Hepatocyte (in vitro differentiated cells): ENCODE measurements at places on chromosomes 2 and 18.
A peak's percentile ranks its signal among the peaks of the same experiment; 100 is the strongest.

GRCh38 chr2:110679865-110680264 is 2.0 kb upstream of the BUB1 start:
- no peak for DNase-seq

GRCh38 chr2:222912117-222912516 is 51.3 kb downstream of the ACSL3 start:
- DNase-seq = no peak

DNA sequence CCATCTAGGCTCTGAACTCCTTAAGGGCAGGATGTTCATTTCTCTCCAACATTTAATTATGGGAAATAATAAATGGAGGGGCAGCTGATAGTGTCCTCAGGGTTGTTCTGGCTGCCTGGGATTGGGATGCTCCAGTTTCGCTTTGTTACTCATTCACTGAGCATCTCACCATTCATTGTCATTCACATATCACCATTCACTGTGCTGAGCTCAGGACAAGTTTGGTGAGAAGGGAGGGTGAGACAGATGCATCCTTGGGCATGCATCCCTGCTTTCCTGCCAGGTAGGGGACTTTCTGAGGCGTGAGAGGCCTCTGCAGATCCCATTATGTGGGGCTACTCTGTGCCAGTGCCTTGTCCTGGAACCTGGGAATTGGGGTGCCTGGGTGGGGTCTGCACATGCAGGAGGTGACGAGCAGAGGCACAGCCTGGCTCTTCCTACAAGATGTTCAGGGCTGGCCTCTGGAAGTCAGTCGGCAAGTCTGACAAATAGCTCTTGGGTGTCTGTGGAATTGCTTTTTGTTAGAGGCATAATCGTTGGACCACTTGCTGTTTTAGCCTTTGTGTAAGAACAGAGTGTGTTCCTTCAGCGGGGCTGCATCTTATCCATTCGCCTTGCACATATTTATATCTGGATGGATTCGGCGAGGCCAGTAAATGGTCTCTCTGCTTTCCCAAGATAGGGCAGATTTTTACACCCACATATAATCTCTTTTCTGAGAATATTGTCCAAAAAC is 323.2 kb upstream of the THSD7B start:
- DNase-seq = no peak

- no peak for DNase-seq
These were observed 3.3 kb downstream of the INPP5D start for GRCh38 chr2:233063269-233063975.

DNA sequence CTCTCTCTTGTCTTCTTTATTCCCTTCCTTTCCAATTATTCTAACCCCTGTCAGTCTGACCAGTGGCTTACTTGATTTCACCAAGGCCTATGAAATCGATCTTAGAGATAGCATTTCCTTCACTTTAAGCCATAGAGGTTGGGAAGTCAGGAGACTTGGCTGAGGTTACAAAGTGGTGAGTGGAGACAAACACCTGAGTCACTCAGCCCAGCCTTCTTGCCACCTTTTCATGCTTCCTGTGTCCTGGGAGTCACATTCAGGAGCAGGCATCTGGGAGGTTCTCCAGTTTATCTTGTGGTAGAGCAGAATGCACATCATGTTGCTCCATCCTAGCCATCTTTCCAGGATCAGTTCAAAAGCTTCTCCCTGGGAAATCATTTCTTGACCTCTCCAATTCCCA is 59.1 kb downstream of the VSNL1 start:
- DNase-seq = no peak

GRCh38 chr18:80178935-80179818 is 68.1 kb downstream of the PARD6G start:
- DNase-seq = no peak

- peak; percentile 47 for DNase-seq
These were observed 31.6 kb downstream of the MARCO start for GRCh38 chr2:118973542-118973951.

DNA sequence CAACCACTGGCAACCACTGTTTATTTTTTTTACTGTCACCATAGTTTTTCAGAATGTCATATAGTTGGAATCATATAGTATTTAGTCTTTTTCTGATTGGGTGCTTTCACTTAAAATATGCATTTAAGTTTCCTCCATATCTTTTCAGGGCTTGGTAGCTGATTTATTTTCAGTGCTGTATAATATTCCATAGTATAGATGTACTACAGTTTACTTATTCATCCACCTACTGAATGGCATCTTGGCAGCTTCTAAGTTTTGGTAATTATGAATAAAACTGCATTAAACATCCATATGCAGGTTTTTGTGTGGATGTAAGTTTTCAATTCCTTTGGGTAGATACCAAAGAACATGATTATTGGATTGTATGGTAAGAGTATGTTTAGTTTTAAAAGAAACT is 23.0 kb downstream of the CFAP221 start:
- no peak for DNase-seq

- peak; percentile 34 for DNase-seq
These were observed 992 bp downstream of the TSHZ1 start for GRCh38 chr18:75211626-75211952.

DNA sequence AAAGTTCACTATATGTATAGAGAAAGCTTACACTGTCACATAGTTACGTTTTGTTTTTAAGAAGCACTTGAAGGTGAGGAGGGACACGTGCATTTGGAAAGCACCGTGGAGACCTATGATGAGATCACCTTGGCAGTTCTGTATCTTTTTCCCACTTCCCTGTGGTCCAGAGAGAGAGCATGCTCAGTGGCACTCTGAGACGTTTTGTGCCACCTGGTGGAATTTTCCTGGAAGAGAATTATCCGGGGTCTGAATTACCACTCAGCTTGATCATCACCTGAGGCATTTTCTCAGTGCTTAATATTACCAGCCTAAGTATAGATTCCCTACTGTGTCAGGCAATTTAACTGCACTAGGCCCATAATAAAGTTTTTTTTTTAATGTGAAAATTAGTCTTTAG is 469.4 kb upstream of the SMIM21 start:
- DNase-seq = peak; percentile 64

DNA sequence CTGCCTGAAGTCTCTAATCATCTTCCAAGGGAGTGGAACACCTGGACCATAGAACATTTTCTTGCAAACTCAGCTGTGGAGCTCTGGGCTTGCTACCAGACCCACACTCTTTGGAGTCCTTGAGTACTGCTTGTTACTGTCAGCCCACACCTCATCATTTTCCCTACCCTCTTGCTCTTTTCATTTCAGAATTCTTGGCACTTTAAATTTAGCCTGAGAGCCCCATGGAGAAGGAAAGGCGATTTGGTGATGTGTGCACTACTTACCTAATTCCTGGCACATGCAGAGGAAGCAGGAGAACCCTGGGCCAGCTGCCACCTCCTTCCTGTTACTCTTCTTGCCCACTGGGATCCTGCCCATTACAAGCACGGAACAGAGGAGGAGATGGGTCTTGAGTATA is 31.7 kb downstream of the TMEM178A start:
- no peak for DNase-seq

GRCh38 chr2:119517433-119517832 is 6.8 kb downstream of the SCTR start:
- DNase-seq = peak; percentile 75

GRCh38 chr2:2226326-2226725 is 104.7 kb downstream of the MYT1L start:
- no peak for DNase-seq

- no peak for DNase-seq
These were observed 107.9 kb downstream of the ALPK2 start for GRCh38 chr18:58520969-58521368.

- DNase-seq = no peak
These were observed 37.3 kb downstream of the PTCD3 start for GRCh38 chr2:86143307-86143706.

DNA sequence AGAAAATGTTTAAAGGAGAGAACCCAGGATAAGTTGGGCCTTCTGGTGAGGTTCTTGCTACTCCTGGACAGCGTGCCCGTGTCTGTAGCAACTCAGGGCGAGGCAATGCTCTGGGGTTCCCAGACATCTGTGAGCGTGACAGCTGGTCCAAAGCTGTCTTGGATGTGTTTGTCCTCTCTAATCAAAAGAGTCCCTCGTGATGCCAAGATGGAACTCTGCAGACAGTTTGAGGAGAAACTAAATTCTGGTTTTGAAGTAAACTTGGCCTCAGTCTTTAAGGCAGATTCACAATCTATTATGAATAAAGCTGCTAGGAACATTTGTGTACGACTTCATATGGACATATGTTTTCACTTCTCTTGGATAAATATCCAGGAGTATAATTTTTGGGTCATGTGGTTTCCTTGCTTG is 47.3 kb downstream of the TMEM17 start:
- DNase-seq = no peak

GRCh38 chr2:68196120-68196716 is 38.5 kb downstream of the PNO1 start:
- DNase-seq = peak; percentile 40

DNA sequence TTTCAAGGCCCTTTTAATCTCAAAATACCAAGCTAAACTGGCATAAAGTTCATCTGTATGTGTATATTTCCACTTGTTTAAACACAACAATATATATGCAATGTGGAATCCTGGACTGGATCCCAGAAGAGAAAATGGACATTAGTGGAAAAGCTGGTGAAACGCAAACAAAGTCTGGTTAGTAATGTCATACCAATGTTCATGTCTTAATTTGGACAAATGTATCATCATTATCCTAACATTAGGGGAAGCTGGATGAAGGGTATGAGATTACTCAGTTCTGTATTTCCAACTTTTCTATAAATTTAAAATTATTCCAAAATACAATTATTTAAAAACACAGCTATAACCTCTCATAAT is 3.8 kb downstream of the SP3 start:
- DNase-seq = no peak

- no peak for DNase-seq
These were observed 272.7 kb upstream of the FSHR start for GRCh38 chr2:49426996-49427395.

DNA sequence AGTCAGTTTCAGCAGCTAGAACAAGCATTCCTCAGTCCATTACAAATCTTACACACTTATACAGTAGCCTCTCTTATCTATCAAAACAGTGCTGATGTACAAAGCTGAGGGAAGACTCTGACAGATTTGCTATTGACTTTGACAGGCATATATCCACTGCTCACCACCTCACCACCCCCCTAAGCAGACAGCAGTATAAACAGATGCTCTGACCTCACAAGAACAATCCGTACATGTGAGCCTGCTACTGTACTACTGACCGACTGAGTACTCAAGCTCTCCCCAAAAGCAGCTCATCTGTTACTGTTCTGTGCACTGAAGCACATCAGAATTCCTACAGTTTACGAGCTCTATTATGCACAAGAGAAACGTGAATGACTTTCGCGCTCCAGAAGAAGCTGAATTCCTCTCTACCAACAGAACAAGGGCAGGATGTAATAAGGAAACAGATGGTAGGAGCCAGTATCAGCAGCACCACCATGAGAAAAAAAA is 95.6 kb upstream of the PDE1A start:
- no peak for DNase-seq

DNA sequence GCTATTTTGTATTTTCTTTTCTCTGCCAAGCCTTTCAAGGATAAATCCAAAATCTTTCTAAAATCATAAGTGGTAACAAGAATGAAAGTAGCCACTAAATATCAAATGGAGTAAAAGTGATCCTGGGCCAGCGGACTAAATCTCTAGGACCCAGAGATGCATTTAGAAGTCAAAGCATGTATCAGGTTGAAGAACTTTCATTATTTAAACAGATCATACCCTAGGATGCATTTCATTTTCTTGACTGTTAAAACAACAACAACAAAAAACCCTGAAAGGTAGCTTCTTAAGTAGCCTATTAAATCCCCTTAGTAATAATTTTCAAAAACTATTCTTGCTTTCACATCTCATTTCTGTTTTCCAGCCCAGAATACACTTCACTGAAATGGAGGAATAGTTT is 4.8 kb upstream of the POU3F3 start:
- DNase-seq = no peak

- no peak for DNase-seq
These were observed 688 bp upstream of the WDR33 start for GRCh38 chr2:127811397-127812321.

- DNase-seq = no peak
These were observed 14.7 kb downstream of the ROCK2 start for GRCh38 chr2:11329776-11330175.

DNA sequence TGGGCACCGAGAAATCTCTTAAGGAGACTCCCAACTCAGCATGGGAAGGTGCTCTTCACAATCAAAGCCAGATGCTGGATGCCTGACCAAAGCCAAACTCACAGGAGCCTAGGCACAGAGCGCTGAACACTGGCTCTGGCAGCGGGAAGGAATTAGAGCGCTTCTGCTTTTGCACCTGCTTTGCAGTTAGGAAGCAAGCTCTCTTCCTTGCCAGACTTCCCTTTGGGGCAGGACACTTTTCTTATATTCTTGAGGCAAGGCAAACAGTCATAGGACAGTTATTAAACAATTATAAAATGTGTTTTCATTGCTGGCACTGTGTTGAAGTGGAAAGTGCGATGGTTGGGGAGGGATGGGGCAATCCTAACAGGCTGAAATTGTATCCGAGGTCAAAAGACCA is 79.6 kb upstream of the DNMT3A start:
- no peak for DNase-seq

GRCh38 chr2:18829251-18829902 is 240.0 kb upstream of the NT5C1B start:
- no peak for DNase-seq

DNA sequence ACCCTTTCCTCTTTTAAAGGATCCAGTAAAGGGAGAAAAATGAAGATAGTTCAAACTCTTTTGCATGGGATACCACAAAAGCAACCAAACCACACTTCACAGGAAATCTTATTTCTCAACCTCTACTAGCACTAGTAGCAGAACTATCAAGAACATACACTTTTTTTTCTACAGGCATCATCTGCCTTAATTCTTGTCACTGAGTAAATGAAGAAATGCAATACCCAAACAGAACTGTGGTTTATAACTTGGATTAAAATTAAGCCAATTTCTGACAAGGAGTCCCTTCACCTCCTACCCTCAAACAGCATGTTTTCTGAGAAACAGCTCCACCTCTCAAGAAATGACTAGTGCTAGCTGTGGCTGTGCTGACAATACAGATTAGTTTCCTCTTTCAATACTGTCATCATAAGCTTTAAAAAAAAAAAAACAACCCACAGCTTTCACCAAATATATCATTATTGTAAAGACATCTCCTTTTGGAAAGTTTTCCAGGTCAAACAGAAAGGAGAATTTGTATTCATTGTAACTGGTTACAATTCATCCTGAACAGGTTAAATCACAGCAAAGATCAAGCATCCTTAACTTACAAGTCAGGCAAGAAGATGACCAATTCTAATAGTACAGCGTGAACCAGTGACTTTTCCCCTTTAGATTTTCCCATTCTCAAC is 44.4 kb downstream of the PTPN2 start:
- DNase-seq = no peak

- no peak for DNase-seq
These were observed 406.9 kb downstream of the LNPK start for GRCh38 chr2:175595139-175595538.

GRCh38 chr2:13240789-13241487 is 524.2 kb downstream of the TRIB2 start:
- DNase-seq = no peak

DNA sequence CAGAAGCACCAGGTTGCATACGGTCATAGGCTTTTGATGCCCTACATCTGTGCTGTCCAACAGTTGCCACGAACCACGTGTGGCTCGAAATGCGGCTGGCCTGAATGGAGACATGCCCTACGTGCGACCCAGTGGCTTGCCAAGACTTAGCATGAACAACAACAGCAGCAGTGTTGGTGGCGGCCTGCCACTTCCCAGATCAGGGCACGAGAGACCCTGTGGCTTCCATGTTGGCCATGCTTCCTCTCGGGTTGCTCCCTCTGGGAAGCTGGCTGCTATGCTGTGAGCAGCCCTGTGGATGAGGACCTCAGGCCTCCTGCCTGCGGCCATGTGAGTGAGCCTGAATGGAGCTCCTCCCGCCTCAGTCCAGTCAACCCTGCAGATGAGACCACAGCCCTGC is 212.3 kb downstream of the HDAC4 start:
- DNase-seq = no peak
